ENCODE measurements at places on chromosomes 12 and 14.

DNA sequence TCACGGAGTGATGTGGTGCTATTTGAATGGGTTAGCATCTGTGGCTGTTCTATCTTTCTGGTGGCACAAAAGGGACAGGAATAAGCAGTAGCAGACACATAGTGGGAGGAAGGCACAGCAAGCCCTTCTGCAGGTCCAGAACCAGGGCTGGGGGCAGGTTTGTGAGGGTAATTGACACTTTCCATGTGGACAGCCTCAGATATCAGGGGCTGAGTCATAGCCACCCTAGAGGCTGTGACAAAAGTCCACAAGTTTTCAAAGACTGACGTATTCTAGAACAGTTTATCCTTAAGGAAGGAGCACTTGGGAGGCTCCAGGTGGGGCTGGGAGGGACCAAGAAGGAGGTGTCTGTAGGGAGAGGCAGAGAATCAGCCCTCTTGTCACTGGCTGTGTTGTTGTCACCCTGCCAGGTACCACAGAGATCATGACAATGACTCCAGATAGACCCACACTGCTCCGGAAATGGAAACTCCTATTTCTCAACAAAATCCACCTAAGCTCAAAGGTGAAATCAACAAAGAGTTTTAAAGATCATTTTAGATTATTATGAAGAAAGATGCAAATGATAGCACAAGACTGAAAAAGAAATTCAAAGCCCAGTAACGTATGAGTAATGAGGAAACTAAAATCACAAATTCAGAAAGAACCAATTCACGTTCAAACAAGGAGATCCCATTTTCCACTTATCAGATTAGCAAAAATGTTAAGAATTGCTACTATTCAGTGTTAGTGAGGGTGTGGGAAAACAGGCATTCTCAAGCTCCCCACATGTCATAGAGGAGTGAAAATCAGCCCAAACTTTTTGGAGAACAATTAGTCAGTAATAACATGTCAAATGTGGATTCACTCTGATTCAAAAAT is 48.3 kb downstream of the NFKBIA start:
- no peak for DNase-seq

GRCh38 chr12:50764286-50765094 is 589 bp downstream of the ATF1 start:
- peak; percentile 29 for DNase-seq

DNA sequence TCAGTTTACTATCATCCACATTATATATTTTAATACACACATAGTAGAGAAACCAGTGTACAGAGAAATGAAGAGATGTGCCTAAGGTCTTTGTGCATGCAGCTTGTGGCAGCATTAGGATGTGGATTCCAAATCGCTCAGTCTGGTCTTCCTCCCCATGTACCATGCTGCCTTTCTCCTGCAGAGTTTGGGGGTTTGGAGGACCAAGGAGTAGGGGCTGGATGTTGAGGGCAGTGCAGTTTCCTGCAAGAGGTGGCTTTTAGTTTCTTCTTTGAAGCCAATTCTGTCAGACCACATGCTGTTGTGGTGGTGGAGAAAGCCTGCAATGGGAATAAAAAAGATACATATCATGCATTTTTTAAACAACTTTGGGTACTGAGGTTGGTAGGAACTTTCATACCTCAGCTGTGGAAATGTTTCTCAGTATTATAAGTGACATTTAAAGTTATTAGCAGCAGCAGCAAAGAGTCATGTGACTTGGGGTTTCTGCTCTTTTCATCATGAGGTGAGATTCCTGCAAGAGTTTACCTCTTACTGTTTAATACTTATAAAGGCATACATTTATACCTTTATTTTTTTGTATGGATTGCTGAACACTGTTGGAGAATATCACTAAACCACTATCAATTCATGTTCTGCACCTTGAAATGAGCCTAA is 34.4 kb downstream of the TESPA1 start:
- DNase-seq, result no peak

DNA sequence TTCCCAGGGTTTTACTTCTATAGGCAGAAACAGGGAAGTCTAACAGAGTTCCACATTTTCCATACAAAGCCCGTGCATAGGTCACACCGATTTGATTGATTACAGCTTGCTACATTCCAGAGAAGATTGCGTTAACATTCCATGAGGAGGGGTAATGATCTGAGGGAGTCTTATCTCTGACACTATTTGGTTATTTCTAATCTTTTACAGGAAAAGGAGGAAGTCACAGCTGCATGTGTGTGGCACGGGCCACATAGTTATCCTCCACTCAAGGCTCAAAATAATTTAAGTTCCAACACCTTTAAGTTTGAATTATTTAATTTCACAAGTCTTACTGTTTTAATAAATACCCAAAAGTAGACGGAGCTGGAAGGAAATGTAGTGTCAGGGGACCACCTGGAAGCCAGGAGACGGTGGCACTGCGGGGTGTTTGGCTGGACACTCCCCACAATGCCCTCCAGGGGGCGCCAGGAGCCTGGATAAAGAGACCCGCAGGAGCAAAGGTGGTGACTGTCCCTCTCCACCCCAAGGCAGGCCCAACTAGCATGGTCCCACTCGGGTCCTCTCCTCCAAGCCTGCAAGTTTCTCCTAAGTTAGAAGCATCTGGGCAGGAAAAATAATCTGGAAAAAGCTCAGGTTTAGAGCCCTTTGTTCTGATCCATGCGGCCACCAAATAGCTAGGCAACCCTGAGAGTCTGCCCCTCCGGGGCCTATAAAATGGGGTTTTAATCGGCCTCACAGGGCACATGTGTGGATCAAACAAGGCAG is 20.2 kb downstream of the KRT8 start:
- peak; percentile 69 for DNase-seq

- no peak for DNase-seq
Observed at GRCh38 chr12:50081096-50081808, 3.9 kb upstream of the SMARCD1 start.

DNA sequence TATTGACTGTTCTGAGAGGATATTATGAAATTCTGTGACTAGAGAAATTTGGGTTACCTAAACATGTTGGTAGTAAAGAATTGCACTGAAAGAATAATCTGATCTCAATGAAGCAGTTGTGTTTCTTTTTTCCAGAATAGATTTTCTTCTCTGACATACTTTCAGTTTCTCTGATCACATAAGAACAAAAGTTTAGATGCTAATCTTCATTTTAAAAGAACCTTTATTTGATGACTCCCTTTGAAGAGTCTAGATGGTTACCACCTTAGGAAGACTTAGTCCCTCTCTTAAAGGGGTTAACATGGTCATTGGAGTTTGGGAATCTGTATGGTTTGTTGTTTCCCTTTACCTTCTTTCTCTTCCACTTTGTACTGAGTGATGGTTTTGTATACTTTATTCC is 58.6 kb downstream of the MON2 start:
- no peak for DNase-seq

- DNase-seq, result no peak
Observed at GRCh38 chr12:11729008-11729407, 79.5 kb downstream of the ETV6 start.

DNA sequence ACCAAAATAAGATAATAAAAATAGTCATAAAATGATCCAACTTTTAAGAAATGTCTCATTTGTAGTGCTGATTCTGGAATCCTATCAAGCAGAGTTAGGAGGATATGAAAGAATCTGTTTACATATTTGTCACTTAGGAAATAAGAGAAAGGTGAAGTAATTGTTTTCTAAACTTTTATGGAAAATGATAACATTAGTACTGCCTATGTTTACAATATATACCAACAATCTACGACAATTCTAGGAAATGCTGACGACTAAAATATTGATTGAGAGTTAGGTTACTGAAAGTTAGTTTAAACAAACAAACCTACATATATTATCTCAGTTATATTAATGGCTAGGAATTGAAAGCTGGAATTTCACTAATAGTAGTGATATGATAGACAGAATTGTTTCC is 18.0 kb downstream of the TSPAN19 start:
- no peak for DNase-seq

GRCh38 chr14:22266142-22266442 is 322.9 kb downstream of the DAD1 start:
- no peak for DNase-seq

GRCh38 chr12:118370601-118371000 is 2.1 kb downstream of the TAOK3 start:
- DNase-seq, result no peak

- no peak for DNase-seq
Observed at GRCh38 chr12:6790496-6791150, 1.3 kb downstream of the CD4 start.

- no peak for DNase-seq
Observed at GRCh38 chr12:118150625-118151024, 14.7 kb downstream of the PEBP1 start.

- no peak for DNase-seq
Observed at GRCh38 chr12:100624571-100624970, 51.1 kb downstream of the GAS2L3 start.

- DNase-seq, result no peak
Observed at GRCh38 chr12:71503579-71504391, 64.2 kb downstream of the LGR5 start.

DNA sequence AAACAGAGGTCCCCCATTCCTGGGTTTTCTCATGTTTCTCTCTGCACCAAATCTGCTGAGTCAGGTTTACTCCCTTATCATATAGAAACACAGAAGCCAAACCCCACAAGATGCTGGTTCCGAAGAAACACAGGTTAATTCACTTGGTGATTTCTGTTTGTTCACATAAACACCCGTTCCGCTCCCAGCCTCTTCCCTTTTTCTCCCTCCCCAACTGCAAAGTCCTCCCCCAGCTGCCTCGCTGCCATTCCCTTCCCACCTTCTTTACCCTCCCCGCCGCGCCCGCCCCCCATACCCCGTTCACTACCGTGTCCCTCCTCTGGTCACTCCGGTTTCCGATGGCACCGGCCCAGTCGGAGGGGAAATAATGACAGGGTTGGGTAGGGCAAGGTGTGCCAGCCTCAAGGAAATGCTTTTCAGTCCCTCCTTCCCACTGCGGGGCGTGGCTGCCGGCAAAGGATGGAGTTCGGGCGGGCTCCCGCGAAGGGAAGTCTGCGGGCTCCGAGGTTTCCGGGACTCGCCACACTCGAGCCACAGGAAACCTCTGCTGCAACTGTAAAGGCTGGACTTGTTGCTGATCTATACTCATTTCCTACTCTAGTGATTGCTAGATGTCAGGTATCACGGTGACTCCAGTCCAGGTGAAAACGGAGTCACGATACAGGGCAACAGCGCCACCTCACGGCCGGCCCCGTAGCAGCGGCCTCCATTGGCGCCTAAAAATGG is at the start of gene STYK1:
STYK1 (minus strand) TSS at position 394 of the 726 bp plus-strand sequence. CDS start 39,434 bp downstream, outside the sequence.
- no peak for DNase-seq

DNA sequence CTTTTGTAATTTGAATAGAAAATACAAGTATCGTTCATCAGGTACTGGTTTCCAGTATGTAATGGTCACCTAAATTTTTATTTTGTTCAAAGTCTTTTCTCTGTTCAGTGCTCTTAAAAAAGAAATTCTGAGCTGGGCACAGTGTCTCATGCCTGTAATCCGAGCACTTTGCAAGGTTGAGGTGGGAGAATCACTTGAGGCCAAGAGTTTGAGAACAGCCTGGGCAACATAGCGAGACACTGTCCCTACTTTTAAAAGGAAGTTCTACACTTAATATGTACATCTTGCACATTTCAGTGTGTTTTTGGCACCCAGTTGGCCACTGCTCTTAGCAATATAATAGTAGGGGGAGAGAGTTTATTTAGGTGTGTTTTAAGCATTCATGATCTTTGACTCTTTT is 27.9 kb downstream of the PCNX1 start:
- no peak for DNase-seq

- DNase-seq, result no peak
Observed at GRCh38 chr14:92987713-92988510, 65.0 kb downstream of the CHGA start.

- DNase-seq, result no peak
Observed at GRCh38 chr12:28089338-28089737, 100.9 kb upstream of the CCDC91 start.

DNA sequence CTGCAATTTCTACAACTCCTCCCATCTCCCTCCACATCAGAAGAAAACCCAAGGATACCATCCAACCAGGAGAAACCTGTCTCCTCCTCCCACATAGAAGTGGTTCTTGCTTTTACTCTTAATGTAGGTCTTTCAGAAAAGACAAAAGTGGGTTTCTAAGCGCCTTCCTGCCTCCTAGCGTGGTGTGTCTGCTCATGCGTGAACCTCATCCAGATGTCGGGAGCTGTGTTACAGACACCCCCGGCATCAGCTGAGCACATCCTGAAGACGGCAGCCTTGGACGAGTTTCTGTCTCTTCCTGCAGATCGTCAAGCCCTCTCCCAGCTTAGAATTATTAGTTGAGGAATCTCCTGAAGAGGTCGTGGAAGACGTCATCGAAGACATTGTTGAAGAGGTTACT is 9.5 kb downstream of the LRRC43 start:
- no peak for DNase-seq

- no peak for DNase-seq
Observed at GRCh38 chr12:104896146-104896545, 61.9 kb downstream of the SLC41A2 start.

DNA sequence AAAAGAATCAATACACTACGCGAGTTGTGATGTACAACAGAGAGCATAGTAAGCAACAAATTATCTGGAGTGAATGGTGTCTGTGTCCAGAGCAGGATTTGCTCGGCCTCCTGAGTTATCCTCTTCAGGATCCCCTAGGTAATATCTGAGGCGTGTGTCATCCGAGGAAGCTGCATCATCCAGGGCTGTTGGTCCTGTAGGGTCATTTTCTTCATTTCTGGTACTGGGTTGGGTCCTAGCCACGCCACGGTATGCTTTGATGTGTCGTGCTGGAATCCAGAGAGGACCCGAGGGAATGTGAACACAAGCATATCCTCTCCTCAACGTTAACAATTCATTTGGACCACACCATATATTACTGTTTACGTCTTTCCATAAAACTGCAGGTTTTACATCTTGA is 19.0 kb upstream of the CLEC4E start:
- no peak for DNase-seq

GRCh38 chr14:75563931-75564330 is 14.5 kb upstream of the FLVCR2 start:
- no peak for DNase-seq

DNA sequence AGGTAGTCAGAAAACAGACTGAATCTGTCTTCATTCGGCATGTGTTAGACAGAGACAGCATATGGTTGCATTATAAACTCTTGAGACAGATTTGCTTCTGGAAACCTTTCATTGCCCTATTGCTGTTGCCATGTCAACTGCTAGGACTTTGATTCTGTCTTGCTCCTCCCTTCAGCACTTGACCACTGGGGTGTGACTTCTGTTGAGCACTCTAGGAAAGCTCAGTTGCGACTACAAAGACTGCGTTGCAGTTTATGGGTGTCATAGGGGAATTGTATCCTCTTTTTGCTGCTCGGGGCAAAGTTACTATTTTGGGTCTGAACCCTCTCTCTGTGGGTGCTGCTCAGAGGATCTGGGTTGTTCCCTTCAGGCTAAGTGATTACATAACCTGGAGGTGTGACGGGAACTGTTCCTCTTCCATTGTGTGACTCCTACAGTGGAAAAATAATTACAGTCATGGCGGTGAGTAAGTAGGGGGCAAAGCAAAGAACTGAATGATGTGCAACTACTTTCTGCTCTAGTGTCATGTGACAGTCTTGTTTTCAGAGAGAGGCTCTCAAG is 44.3 kb upstream of the TRIM9 start:
- no peak for DNase-seq

- no peak for DNase-seq
Observed at GRCh38 chr12:130803702-130804101, 35.3 kb downstream of the STX2 start.
